ENCODE measurements at places on chromosomes 7 and 10.

- no peak for DNase-seq
Measured at GRCh38 chr10:84335516-84335915, 7.1 kb downstream of the CCSER2 start.

- no peak for DNase-seq
Measured at GRCh38 chr10:86099542-86100334, 266.9 kb downstream of the GRID1 start.

DNA sequence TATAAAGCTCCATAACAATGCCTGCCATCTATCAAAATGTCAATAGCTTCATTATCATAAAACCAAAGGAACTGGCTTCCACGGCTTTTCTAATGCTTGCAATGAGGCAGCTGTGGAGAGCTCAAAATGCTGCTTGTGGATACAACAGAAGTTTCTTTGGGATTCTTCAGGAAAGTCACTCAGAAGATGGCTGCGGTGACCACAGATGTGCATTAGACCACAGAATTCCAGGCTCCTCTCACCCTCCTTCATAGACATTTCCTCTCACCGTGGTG lies 77.2 kb downstream of the CDCA7L start:
- no peak for DNase-seq

GRCh38 chr7:56105508-56105907 lies 768 bp downstream of the CHCHD2 start:
- DNase-seq = no peak

DNA sequence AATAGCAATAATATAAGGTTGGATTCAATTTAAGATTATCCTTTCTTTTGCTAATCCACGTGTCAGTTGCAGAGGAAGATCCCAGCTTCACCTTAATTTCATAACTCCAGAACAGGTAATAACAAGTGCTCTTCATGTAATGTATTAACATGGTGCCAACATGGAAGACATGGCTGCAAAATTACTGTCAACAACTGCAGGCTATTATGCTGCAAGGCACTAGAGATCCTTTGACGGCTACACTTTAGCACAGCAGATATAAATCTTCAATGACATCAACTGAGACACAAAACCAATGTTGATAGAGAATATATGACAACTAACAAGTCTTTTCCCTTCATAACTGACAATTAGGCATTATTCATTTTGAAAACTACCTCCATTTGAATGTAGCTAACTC lies 96.1 kb downstream of the RNF133 start:
- no peak for DNase-seq

All from stimulated activated CD8-positive, alpha-beta memory T cell treated with anti-CD3 and anti-CD28 coated beads, Interleukin-12 subunit alpha, Interleukin-12 subunit beta, amount 100 ng/mL, for 4 hours (primary cell).